ENCODE measurements at places on chromosomes 6 and 20.

- no peak for DNase-seq
These were observed 25.7 kb downstream of the FOXC1 start for GRCh38 chr6:1635305-1636010.

- DNase-seq = no peak
These were observed 261.0 kb upstream of the RIN2 start for GRCh38 chr20:19497064-19497463.

DNA sequence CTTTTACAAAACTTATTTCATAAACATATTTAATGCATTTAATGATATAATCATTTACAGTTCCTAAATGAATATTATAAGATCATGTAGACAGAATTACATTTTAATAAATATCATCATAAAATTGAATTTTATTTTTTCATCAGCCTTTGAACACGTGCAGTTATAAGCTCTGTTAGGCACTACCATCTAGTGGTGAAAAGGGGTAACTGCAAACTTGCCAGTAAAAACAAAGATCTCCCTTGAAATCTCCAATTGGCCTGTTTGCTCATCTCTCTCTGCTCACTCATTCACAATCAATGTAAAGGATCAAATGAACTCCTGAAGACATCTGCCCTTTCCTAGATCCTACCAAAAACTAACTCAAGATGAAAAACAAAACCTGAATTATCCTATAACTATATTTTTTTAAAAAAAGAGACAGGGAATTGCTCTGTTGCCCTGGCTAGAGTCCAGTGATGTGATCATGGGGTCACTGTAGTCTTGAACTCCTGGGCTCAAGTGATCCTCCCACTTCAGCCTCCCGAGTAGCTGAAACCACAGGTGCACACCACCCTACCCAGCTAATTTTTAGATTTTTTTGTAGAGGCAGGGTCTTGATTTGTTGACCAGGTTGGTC is 31.7 kb downstream of the SAMHD1 start:
- peak; percentile 63 for DNase-seq

DNA sequence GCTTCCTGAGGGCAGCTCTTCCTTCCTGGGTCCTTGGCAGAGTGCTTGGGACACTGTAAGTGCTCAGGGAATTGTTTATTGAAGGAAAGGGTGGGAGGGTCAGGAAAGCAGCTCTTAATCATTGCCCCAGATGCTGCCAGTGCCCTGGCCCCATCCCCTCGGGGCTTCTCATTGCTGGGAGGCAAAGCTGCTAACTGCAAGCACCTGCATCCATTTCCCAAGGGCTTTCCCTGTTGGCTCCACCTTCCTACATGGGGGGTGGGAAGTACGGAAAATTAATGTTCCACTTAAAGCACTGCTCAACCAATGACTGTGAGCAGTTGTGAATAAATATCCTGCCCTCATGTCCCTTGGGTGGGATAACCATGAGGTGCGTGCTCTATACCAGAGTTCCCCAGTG is 56.4 kb downstream of the NDUFAF5 start:
- DNase-seq = no peak

- DNase-seq = no peak
These were observed 208.3 kb upstream of the RAB32 start for GRCh38 chr6:146335336-146335735.

DNA sequence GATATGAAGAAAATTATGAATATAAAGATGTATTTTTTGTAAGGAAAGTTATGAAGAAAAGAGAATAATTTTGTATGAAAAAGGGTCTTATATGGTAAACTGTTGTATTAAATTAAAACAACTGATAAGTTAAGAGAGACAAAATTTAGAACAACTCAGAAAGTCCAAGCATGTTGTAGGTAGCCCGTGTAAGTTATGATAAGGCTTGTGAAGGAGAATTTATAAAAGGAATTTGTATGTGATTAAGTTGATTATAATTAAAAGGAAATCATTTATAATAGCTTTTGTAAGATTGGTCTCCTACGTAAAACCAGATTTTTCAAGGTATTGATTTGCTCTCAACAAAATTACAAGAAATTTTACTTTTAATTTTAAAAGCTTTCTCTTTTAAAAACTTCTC is 1579.3 kb downstream of the HACE1 start:
- DNase-seq = no peak

GRCh38 chr20:44952731-44953130 is 7.5 kb downstream of the TOMM34 start:
- DNase-seq = no peak

DNA sequence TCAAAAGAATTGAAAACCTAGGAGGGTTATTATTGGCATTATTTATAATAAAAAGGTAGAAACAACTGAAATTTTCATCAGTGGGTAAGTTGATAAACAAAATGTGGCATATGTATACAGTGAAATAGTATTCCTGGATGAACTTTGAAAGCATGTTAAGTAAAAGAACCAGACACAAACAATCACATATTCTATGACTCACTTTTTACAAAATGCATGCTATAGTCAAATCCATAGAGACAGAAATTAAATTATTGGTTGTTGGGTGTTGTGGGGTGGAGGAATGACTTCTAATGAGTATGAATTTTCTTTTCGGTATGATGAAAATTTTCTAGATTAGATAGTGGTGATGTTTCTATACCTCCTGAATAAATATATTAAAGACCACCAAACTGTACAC is 94.6 kb downstream of the LRRC1 start:
- DNase-seq = no peak

GRCh38 chr6:98824902-98825599 is 9.3 kb upstream of the POU3F2 start:
- DNase-seq = no peak

- DNase-seq = no peak
These were observed 16.1 kb upstream of the ZNF217 start for GRCh38 chr20:53609491-53610445.

DNA sequence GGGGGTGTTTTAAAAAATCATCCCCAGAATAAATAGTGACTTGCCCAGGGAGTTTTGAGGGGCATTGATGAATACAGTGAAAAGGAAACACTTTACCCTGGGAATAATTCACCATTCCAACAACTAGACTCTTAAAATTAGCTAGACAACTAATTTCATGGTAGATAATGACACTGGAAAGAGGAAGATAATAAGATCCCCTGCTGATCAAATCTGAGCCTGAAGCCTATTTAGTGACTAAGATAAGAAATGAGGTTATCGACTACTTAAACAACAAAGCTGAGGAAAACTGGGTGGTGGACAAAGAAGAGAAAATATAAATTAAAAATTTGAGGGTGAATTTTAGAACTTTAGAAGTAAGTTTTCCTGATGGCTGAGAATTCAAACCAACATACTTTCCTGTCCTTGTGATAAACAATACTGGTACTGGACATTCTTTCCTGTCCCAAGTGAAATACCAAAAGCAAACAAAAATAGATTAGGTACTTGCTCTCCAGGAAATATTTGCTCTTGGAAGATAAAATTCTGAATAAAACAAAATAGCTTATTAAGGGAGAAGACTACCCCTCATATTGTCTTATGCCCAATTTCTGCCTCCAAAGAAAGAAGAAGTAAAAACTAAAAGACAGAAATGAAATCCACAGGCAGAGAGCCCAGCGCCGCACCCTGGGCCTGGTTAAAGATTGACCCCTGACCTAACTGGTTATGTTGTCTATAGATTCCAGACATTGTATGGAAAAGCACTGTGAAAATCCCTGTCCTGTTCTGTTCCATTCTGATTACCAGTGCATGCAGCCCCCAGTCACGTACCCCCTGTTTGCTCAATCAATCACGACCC is 64.0 kb upstream of the ADGRF4 start:
- no peak for DNase-seq

- no peak for DNase-seq
These were observed 68.5 kb downstream of the PDSS2 start for GRCh38 chr6:107390685-107391435.

DNA sequence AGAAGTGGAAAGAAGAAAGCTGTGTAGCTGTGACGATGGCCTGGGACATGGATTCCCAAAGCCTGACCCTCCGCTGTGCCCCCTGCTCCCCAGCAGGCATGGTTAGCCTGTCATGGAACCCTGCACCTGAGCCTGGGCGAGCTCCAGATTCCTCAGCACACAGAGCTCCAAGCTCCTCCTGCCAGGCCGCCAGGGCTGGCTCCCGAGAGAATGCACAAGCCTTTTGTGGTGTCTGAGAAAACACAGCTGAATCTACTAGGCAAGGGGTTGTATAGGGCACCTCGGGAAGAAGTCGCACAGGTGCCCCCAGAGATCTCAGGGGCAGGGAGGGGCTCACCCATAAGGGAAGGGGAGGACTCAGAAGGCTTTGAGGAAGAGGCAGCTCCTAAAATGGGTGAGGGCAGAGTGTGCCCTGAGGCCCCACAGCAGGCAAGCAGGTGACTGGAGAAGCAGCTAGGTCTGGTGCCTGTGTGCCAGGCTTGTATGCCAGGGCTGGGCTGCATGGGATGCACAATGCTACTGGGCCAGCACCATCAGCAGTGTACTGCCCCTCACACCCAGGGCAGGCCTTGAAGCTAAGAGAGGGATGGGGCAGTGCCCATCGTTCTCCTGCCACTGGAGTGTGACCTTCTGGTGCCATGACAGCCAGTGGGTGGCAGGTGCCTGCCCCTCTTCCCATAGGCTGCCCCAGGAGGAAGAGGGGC is 64.3 kb upstream of the CD93 start:
- no peak for DNase-seq

- no peak for DNase-seq
These were observed 66.4 kb downstream of the POPDC3 start for GRCh38 chr6:105113422-105113821.

DNA sequence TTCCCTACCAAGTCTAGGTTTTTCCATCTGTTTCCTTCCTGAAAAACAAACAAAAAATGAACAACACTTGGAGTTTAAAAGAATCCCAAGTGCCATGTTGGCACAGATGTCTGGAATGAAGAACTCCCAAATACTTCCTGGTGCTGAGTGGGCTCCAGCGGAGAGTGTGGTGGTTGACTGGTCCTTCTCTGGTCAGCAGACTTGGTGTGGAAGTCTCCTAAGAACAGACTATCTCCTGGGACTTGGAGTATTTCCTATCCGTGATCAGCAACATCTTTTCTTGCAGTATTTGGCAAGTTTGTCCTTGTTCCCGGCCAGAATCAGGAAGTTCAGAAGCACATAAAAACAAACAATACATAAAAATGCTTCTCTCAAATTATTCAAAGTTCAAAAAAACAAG is 154.1 kb downstream of the MTFR2 start:
- no peak for DNase-seq

DNA sequence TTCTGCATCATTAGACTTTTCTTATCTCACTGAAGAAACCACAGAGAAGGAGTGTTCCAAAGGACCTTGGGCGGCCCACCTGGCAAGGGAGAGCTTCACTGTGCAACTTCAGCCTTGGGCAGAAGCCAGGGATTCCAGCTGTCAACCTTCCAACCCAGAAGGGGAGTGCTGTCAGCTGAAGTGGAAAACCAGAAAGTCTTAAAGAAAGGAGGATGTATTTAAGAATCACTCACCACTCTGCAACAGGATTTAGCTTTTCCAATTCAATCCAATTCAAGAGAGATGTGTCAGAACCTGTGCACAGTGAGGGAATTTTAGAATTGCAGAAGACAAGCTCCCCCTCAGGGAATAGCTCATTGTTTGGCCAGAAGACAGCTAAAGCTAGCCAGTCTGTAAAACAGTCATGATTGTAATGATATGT is 553.7 kb downstream of the CD83 start:
- no peak for DNase-seq

DNA sequence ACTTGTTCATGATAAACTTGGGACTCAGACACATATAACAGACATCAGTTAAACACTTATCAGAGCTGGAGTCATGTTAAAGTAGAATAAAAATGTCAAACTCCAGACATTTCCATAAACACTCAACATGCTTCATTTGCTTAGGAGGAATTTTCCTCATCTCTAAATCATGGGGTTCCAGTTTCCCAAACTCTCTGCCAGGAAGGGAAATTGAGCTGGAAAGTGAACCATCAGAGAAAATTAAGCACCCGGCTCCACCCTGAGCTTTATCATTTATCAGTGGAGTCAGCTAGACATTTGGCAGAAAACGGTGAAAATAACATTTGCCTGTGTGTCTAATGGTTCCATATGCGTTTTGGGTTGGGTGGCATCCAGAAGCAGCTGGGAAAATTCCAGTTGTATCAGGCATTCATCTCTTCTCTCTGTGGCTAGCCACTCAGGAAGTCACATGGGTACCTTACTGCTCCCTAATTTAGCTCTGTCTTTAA is 25.3 kb upstream of the ZNFX1 start:
- no peak for DNase-seq

- no peak for DNase-seq
These were observed 1.2 kb upstream of the CALHM6 start for GRCh38 chr6:116459927-116460326.

DNA sequence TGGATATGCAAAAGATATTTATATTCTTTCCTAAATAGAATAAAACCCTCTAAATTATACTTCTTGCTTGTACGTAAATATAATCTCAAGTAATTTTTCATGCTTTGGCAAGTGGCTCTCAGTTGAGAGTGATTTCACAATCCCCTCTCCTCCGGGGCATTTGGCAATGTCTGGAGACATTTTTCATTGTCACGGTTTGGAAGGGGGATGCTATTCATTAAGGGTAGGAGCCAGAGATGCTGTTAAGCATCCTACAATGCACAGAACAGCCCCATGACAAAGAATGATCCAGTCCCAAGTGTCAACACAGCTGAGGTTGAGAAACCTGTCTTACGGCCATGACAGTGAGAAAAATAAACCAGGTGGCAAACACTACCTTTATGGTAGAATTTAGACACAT is 75.7 kb downstream of the AGPAT4 start:
- no peak for DNase-seq

DNA sequence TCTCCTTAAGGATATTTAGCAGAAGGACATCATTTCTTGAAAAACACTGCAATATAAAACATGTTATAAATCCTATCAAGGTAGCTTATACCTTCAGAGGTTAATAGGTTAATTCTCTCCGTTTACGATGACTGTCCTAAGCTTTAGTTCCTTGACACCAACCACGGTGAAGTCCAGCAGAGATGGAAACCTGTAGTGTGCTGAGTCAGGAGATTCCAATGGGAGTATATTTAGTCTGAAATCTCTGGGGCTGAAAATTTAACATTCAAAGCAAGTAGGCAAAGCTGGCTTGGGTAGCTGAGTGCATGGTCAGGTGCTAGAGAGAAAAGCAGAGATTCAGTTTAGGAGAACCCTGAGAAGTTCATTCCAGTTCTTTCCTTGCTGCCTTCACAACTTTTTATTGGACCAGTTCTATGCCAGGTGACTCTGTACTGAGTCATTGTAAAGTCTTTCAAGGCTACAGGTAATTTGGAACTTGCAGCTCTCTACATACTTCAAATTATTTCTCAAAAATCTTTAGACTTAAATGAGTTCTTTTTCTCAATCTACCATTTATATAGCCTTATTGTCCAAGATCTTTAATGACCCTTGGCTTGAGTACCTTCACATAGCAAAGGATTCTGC is 1009.4 kb upstream of the FLRT3 start:
- no peak for DNase-seq
